AG10803 (cell line): ENCODE measurements at places on chromosomes 3 and 15.
A peak's percentile ranks its signal among the peaks of the same experiment; 100 is the strongest.

- DNase-seq, result no peak
Measured at GRCh38 chr3:66110840-66111239, 72.1 kb upstream of the MAGI1 start.

DNA sequence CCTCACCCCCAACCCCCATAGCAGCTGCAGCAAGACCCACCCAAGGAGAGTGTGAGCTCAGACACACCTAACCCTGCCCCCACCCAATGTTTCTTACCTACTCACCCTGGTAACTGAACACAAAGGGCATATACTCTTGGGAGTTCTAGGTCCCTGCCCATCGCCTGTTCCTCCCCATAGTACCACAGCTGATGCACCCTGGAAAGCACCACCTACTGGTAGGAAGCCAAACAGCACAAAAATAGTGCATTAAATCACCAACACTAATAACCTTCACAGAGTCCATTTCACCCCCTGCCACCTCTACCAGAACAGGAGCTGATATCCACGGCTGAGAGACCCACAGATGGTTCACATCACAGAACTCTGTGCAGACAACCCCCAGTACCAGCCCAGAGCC is 245.2 kb downstream of the EFHB start:
- DNase-seq, result no peak

DNA sequence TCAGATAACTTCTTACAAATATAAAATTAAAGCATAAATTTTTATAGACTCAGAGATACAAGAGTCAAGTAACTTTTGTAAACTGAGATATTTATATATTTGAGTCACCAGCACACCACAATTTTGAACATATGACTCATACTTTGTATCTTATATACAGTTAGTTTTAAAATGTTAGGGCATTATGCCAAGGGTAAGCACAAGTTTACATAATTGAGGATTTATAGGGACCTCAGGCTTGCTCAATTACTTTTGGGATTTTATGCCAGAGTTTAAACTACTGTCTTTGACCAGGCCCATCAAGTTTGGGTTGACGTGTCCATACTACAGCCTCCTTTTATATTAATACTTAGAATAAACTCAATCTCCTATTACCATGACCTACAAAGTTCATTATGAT is 7.4 kb upstream of the FGF7 start:
- peak; percentile 61 for DNase-seq

- DNase-seq, result no peak
Measured at GRCh38 chr3:101941318-101942040, 92.2 kb downstream of the NFKBIZ start.

DNA sequence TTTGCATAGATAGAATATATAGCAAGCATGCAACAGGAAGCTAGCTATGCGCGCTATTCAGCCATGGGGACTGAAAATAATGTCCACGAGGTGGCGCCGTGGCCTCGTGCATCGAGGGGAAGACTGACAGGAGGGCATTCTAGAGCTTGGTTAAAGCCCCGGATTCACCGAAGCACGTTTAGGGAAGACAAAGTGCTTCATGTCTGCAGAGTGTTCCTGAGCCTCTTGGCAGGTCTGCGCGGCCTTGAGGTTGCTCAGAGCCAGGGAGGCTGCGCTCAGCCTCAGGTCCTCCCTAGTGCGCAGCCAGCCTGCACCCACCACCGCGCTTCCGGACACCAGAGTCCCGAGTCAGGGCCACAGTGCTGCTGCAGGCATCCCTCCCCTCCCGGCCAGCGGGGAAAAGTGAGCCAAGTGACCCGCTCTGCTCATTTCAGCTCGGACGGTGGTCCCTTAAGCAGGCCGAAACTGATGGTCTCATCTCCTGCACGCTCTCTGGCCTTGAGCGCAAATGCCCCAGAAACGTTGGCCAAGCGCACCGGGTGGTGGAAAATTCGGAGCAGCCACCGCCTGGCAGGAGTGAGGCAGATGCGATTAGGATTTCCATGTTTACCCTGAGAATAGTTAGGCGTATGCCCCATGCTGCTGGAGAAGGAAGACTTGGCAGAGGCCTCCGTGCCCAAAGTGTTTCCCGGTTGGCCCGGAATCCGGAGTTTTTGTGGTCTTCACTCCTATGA is 24.8 kb downstream of the GABRA5 start:
- peak; percentile 67 for DNase-seq

DNA sequence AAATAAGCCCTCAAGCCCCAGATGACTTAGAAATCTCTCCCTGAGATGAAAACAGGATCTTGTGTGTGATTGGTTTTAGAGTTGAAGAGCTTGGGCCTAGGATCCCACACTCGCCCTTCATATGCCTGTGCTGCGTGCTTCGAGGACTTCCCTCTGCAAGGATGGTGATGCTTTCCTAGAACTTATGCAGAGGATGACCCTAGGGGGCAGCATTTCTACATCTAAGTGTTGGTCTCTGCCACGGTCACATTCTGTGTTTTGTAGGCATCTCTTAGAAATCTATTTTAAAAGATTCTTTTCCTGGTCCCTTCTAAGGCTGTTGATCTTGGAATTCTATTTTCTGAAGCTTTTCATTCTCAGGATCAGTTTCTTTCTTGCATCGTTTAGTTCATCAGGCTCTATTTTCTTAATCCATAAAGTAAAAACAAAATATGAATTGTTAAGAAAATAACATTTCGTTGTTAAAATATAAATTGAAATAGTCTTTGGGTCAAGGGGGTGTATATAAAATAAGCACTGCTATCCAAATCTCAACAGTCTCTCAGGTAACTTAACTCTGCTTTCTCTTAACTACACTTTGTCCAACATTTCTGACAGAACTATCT is 45.7 kb downstream of the WDR76 start:
- DNase-seq, result peak; percentile 83

- DNase-seq, result no peak
Measured at GRCh38 chr3:56404884-56405283, 63.4 kb downstream of the ERC2 start.

DNA sequence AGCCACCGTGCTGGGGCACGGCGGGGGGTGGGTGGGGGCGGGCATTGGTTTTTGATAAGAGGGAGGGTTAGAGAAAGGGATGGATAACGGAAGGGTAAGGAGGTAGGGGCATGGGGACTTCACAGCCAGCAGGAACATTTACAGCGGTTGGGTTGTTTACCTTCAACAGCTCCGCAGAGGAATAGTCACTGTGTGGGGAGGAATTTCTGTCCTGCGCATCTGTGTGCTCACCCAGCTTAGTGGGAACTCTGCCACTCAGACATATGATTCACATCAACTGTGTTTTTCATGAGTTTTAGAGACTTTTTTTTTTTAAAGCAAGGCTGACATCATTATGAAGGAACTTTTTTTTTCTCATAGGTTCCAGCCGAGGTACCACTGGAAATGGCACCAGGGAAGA is 19.6 kb downstream of the CHRD start:
- peak; percentile 93 for DNase-seq

GRCh38 chr3:107977221-107978130 is 113.4 kb downstream of the CD47 start:
- no peak for DNase-seq

GRCh38 chr3:80553211-80553610 is 785.4 kb upstream of the ROBO1 start:
- no peak for DNase-seq

- peak; percentile 31 for DNase-seq
Measured at GRCh38 chr3:9226326-9226725, 23.1 kb downstream of the SRGAP3 start.

DNA sequence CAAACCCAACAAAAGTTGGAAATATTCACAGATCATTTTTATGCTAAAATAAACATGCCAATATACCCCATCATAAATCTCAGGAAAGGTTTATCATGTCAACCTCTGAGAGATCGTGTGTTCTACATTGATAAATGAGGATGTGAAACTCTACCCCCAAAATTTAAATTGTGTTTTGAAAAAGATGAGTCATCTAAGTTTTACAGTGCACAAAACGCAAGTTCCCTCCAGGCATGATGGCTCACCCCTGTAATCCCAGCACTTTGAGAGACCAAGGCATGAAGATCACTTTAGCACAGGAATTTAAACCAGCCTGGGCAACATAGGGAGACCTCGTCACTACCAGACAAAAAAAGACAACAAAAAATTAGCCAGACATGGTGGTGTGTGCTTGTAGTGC is 1487.0 kb upstream of the GBE1 start:
- DNase-seq, result no peak

DNA sequence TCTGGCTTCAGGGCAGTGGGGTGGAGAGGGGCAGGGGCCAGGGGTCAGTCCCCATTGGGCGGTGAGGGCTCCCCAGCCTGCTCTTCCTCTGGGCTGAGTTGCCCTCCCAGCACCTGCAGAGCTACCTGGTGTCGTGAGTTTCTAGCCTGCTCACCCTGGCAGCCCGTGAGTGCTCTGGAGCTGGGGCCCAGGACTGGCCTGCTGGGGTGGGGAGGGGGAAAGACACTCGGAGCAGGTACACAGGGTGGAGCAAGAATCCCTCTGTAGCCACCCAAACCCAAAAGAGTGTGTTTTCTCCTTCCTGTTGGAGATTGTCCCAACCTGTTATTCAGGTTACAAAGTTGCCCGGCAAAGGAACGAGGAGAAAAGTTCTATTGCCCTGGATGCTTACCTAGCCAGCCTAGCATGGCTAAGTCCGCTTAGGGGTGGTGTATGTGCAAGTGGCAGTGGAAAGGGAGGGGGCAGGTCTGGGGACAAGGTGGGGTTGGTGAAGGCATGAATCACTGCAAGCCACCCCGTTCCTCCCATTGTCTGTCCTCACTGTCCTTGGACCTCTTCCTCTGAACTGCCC is 8.9 kb downstream of the FAM3D start:
- no peak for DNase-seq

GRCh38 chr3:185528532-185528931 is 23.9 kb downstream of the LIPH start:
- no peak for DNase-seq

- no peak for DNase-seq
Measured at GRCh38 chr3:172104471-172105072, 65.2 kb downstream of the FNDC3B start.

- no peak for DNase-seq
Measured at GRCh38 chr3:190809351-190809750, 53.1 kb downstream of the GMNC start.

GRCh38 chr3:16174976-16175901 is 759 bp downstream of the GALNT15 start:
- no peak for DNase-seq

- peak; percentile 96 for DNase-seq
Measured at GRCh38 chr15:67024314-67024997, 40.9 kb upstream of the SMAD3 start.

DNA sequence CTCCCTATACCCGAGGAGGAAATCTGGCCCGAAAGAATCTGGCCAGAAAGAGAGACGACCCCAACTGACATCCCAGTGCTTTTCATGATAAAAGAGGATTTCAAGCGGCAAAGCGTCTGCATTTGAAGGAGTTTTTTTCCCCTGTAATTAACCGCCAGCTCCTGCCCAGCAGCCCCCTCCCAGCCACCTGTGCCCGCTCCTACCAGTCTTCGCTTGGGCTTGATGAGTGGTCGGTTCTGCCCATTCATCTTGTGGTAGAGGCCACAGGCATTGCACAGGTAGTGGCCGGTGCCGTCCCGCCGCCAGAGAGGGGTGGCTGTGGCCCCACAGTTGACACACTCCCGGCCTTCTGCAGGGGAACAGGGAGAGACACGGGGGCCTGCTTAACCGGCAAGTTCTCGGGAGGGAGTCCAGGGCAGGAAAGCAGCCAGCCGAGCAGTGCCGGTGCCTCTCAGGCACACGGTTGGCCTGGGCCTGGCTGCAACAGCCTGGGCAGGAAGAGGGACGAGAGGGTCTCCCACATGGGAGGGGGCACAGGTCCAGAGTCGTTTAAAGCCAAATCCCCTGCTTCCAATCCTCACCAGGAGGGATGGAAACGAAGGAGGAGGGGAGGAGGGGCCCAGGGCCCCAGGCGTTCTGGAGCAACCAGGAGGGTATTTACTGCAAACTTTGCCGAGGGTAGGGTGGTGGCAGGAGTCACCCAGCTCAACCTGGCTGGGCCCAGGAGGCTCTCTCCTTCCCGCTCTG is 9.2 kb downstream of the GATA2 start:
- no peak for DNase-seq

- DNase-seq, result no peak
Measured at GRCh38 chr3:116186049-116186448, 259.2 kb downstream of the LSAMP start.

- DNase-seq, result peak; percentile 75
Measured at GRCh38 chr15:51776952-51777569, 25.7 kb downstream of the TMOD2 start.

DNA sequence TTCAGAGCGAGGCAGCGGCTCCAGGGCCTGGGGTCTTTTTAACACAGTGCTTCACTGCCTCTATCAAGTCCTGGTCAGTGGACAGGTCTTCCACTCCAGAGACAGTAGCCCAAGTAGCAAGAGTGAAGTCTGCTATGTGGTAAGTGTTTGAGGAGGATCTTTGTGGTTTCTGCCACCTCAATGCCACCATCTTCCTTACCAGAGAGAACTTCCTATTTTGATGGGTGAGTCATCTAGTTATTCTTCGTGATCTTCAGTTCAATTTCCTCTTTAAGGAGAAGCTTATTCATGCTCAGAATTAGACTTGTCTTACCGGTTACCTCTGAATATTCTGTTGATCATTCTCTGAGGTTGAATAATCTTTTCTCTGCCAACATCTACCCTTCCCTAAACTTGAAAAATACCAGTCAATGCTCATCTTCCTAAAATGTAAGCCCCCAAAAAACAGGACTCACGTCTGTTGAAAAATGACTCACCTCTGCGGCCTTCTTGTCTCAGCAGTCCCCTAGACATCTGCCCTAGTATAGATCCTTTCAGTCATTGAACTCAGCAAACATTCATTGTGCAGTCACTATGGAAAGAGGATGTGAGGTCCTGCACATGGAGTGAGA is 32.2 kb upstream of the BCL6 start:
- DNase-seq, result peak; percentile 18

- no peak for DNase-seq
Measured at GRCh38 chr15:41878355-41878699, 15.5 kb downstream of the SPTBN5 start.

DNA sequence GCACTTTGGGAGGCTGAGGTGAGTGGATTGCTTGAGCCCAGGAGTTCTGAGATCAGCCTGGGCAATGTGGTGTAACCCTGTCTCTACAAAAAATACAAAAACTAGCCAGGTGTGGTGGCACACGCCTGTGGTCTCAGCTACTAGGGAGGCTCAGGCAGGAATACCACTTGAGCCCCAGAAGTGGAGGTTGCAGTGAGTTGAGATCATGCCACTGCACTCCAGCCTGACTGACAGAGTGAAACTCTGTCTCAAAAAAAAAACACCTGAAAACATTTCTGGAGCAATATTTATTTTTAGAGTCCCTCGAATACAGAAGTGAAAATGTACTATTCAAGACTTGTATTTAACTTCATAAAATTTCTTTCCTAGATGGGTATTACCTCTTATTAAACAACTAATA is 4.6 kb downstream of the SPCS1 start:
- DNase-seq, result no peak

GRCh38 chr3:197014024-197014423 is 15.6 kb downstream of the MELTF start:
- DNase-seq, result no peak

- DNase-seq, result no peak
Measured at GRCh38 chr15:82051664-82052063, 5.8 kb upstream of the MEX3B start.

GRCh38 chr3:87900061-87900460 is 158.7 kb downstream of the CGGBP1 start:
- DNase-seq, result no peak

GRCh38 chr3:152236716-152237115 is 32.0 kb upstream of the MBNL1 start:
- peak; percentile 54 for DNase-seq

- no peak for DNase-seq
Measured at GRCh38 chr3:111979434-111980038, 710 bp downstream of the ABHD10 start.

GRCh38 chr3:9613056-9613748 is 36.1 kb upstream of the MTMR14 start:
- DNase-seq, result no peak
